ENCODE measurements at places on chromosomes 1 and 21.

- DNase-seq: no peak
Measured at GRCh38 chr1:243269461-243269801, 13.6 kb downstream of the SDCCAG8 start.

- no peak for DNase-seq
Measured at GRCh38 chr1:191714845-191715244, 443.4 kb upstream of the RGS18 start.

- no peak for DNase-seq
Measured at GRCh38 chr1:200634261-200635122, 13.9 kb upstream of the KIF14 start.

DNA sequence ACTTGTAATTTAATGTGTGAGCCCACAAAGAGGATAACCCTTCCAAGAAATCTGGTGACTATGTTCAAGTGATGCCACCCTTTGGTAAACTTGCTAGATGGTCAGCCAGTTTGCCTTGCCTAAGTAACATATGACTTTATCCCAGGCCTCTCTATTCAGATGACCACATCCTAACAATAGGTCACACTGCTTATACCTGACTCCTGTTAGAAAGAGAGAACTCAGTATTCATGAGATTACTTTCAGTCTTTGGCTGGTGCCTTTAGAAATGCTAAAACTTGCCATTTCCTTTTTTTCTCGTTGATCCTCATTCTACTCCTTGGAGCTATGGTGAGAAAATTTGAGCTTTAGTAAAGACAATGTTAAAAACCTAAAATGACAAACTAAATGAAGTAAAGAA is 28.5 kb upstream of the SERBP1 start:
- no peak for DNase-seq

DNA sequence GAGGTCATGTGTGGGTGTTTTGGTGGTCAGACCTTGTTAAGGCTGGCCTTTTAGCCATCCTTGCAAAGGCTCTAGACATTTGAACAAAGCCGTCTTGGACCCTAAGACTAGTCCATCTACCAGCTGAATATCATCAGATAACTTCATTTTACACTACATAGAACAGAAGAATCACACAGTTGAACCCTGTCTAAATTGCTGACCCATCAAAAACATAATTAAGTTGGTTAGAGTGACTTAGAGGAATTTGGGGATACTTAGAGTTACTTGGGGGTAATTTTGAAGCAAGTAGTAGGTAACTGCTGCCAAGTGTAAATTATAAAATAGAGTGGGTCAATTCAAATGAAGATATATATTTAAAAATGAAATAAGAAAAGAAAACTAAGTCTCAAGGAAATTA is 102.9 kb upstream of the ADGRL4 start:
- DNase-seq: no peak

DNA sequence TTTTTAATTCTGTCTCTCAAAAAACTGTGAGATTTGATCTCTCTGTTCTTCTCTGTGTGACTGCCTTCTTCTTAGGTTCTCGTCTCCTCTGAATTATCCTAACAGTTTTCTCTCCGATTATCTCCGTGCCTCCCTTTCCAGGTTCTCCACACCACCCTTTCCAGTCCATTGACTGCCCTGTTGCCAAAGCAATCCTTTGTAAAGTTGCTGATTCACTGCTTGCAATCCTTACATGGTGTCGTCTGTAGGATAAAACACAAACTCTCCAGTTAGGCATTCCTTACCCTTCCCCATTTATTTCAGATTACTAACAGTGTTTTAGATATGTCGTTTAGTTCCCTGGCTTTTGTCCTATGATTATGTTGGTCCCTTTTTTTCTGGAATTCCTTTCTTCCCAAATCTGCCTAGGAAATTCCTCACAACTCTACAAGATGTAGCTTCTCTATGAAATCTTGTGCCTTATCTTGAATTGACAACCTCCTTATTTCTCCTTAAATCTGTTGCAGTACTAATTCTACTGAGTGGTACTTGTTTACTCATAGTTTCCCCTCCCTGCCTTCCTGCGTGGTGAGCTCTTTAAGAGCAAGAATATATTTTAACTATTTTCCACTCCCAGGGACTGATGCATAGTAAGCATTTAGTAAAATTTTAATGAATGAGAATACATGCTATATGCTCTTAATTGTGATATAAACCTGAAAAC is 22.3 kb downstream of the RCOR3 start:
- no peak for DNase-seq

DNA sequence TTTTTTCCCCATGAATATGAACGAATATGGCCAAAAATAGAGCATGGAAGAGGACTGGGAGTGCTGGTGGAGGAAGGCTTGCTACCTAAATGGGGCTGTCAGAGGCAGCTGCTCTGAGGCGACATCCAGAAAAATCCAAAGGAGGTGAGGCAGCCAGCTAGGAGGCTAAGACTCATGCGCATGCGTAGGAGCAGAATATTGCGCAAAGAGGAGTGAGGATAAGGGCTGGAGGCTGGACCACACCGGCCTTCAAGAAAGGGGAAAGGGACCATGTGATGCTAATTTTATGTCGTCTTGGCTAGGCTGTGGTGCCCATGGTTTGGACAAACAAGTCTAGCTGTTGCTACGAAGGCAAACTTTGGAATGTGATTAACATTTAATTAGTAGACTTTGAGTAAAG is 30.5 kb downstream of the HEYL start:
- no peak for DNase-seq

GRCh38 chr1:94855307-94855700 is 35.1 kb downstream of the SLC44A3 start:
- DNase-seq: no peak

DNA sequence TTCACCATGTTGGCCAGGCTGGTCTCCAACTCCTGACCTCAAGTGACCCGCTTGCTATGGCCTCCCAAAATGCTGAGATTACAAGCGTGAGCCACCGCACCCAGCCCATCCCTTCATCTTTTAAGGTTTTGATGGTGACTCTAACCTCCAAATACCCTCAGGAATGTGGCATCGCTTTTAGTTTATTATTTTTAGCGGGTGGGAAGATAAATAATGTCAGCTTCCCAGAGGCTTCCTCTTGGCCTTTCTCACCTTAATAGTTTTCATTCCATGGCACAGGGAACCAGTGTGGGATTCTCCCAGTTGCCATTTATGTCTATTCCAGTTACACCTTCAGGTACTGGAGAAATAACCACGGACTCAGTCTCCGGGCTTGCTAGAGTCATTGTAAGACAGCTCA is 92.1 kb upstream of the LRRN2 start:
- DNase-seq: no peak

DNA sequence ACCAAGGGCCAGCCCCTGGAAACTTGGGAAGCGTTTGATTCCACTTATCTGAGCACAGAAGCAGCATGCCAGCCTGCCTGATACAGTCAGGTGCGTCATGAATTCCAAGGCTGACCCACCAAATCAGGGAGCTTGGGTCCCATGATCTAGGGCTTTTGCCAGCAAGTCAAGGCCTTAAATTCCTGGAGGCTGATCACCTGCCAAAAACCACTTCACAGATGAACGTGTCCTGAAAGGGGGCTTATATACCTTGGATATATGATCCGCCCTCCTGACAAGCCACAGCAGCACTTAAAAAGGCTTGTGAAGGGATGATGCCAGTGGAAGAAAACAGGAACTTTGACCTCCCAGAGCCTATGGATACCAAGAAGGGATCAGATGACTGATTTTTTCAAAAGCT is 24.0 kb upstream of the CLIC6 start:
- DNase-seq: no peak

DNA sequence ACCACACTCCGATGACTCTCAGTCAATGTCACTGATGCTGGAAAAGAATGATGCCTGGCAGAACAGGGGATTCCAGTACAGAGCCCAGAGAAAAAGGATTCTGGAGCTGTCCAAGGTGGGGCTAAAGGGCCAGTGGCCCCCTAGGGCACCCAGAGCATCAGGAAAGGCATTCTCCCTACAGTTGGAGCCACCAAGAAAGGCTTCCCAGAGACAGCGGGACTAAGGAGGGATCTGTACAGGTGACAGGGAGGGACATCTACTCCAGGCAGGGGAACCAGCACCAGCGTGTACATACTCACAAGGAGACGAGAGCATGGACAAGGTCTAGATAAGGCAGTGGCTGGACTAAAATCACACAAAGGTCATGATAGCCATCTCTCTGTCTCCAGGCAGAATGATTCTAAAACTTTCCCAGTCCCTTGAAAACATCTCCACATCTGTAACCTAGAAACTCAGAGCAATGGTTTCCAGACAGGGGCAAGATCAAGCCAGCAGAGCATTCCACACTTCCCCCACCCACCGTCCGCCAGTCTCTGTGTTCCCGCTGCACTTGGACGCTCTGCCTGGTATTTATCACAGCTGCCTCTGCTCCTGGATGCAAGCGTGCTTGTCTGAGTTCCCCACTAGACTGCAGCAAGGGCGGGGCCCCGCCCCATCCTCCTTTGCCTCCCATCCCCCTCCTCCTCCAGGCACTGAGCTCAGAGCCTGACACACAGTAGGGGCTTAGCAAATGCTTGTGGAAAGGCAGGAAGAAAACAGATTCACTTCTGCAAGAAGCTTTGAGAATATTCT is 111.6 kb upstream of the ZC3H12A start:
- no peak for DNase-seq

DNA sequence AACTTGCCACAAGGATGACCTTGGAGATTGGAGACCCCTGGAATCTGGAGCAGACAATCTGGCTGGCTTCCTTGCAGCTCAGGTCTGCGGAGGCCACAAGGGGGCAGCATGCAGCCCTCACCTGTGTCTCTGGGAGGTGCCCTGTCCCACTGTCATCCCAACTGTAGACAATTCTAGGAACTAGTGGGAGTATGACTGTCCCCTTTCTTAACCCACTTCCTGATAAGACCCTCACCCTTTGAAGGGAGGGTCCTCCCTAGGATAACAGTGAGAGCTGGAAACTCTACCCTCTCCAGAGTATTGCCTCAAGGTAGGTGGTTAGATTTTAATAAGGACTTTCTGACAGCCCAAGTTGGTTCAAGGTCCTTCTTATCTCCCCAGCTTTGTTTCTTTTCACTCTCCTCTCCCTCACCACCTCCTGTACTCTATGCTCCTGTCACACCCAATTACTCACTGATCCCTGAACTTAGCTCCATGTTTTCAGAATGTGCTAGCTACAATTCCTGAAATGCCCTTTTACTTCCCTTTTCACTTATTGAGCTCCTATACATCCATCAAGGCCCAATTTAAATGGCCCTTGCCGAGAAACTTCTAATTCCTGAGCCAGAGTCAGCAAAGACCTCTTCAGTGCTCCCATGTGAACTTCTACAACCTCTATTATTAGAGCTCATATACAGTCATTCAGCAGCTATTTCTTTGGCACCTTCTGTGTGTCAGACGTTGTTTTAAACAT is 9.2 kb upstream of the KCNQ4 start:
- DNase-seq: no peak

- no peak for DNase-seq
Measured at GRCh38 chr21:25191141-25191540, 416.1 kb downstream of the MRPL39 start.

DNA sequence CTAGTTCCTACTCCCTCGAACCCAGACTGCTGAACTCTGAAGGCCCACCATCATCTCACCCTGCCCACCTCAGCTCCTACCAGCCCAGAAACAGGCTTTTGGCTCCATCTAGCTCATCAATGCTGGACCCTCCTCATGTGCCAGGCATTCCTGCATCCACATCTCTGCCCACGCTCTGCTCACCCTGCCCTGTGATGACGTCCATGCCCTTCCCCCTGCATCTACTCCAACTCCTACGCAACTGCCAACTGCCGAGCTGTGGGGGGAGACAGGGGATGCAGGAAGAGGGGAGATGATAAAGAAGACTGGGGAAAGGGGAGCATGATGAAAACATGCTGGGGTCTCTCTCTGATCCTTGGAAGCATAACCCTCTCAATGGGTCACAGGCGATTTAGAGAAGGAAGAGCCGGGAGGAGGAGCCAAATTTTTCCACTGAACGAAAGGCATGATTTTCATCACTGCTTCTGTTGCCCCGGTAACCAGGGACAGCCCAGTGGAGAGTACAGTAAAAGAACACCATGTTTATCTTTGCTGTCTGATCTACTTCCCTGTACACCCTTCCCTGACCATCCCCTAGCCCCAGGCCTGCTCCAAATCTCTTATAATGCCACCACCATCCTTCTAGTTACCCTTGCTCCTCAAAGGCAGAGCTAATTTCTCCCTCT is 44.3 kb downstream of the CD34 start:
- no peak for DNase-seq

GRCh38 chr1:246565751-246566127 is 322 bp downstream of the TFB2M start:
- no peak for DNase-seq

- no peak for DNase-seq
Measured at GRCh38 chr1:32886004-32886827, at the start of gene HPCA. Gene HPCA, plus strand, starts transcription at chr1:32886491. Its CDS starts 2,408 bp downstream, at chr1:32888899.

DNA sequence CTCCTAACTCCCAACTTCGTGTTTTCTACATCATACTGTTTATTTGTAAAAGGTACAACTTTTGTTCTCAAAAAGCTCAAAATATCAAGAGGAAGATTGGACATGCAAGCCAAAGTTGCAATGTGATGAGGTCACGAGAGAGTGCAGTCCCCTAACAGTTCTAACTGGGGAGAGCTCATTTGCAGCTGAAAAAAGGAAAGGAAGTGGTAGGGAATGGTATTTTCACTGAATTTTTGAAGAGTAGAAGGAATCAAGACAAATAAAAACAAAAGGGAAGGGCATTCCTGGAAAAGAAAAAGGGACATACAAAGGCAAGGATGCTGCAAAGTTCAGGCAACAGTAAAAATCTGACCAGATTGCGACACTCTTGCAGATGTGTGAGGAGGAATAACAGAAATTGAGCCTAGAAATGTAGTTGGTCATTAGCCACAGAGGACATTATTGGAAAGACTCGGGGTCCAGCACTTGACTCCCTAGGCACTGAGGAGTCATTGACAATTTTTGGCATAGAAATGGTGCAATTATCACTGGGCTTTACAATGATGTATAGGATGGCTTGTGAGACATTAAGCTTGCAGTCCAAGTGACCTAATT is 67.9 kb downstream of the TBX15 start:
- DNase-seq: no peak

- DNase-seq: no peak
Measured at GRCh38 chr1:5863238-5863637, 129.0 kb downstream of the NPHP4 start.

GRCh38 chr1:217332431-217333065 is 298.3 kb downstream of the GPATCH2 start:
- no peak for DNase-seq

GRCh38 chr1:155130272-155131006 is 2.8 kb downstream of the EFNA1 start:
- DNase-seq: no peak

GRCh38 chr21:16502273-16502672 is 772.5 kb downstream of the USP25 start:
- DNase-seq: no peak

- no peak for DNase-seq
Measured at GRCh38 chr21:38467911-38468310, 30.4 kb downstream of the ERG start.
